LNCaP clone FGC (cell line): ENCODE measurements at places on chromosomes 11 and 22.
A peak's percentile ranks its signal among the peaks of the same experiment; 100 is the strongest.

GRCh38 chr11:65744026-65744698 is 23.6 kb upstream of the RNASEH2C start:
- DNase-seq: peak; percentile 23

- peak; percentile 90 for DNase-seq
Observed at GRCh38 chr22:45896153-45896951, 80.6 kb downstream of the WNT7B start.

DNA sequence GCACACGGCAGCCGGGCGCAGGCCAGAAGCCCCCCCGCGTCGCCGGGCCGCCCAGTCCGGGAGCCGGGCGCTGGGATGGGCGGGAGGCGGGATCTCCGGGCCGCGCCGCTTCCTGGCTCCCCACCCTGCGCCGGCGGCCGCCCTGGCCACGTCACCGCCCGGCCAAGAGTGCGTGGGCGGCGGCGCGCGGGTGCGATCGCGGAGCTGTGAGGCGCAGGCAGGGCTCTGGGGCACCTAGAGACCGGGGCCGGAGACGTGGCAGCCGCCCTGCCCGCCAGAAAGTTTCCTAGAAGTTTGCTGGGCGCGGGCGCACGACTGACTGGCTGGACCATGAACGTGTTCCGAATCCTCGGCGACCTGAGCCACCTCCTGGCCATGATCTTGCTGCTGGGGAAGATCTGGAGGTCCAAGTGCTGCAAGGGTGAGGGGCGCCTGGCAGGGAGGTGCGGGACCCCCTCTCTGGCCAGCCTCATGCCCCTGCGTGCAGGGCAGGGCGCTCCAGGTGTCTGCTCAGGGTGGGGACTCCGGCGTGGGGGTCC is at the start of gene KDELR3:
KDELR3 (plus strand) TSS at position 193 of the 539 bp plus-strand sequence; CDS start at position 331, 138 bp downstream.
- DNase-seq: no peak

- DNase-seq: no peak
Observed at GRCh38 chr11:45752106-45752505, 52.8 kb upstream of the SLC35C1 start.

DNA sequence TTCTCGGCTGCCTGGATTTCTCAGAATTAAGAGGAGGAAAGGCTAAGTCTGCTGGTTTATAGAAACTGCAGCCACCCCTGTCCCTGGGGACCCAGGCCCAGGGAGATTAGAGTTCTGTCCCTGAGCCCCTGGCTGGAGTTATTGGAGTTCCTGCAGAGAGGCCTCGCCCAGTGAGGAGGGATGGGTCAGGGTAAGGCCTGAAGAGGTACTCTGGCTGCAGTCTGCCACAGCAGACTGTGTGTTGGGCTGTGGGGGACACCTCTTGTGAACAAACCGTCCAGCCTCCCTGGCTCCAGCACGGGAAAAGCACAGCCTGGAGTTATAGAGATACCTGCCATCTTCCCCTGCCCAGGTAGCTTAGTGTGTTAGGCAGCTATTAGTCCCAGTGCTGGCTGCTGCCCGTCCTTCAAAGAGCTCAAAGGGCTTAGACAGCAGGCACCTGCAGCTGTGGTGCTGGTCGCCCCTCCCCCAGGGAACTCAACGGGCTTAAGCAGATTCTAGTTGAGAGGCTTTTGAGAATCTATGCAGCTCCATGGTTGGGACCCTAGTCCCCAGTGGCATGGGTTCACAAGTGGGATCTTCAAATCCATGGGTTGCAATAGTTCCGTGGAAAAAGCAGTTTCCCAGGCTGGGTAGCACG is 36.6 kb upstream of the MUC15 start:
- no peak for DNase-seq

DNA sequence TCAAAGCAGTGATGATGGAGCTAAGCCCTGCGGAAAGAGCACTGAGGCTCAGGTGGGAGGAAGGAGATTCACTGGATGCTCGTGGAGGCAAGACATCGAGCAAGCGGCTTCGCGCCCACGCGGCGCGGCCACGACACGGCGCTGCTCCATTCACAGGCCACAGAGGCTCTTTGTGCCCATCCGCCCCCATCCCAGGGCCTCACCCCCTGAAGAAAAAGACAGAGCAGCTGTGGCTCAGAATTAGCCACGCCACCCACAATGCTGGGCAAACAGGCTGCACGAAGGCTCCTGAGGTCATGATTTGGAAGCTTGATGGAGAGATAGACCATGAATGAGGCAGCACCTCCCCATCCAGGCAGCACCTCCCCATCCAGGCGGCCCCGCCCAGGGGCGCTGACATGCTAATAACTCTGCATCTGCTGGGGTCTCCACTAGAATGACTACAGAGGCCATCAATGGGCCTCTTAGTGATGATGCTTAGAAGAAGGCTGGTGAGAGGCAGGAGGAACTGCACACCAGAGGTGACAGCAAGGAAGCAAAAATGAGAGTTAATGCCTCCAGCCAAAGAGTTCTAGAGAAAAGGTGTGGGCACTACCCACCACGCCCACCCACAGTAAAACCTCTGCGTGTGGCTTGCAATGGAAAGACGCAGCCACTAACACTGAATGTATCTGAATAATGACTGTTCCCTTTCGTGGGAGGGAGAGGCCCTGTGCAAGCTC is 43.5 kb downstream of the MYH9 start:
- no peak for DNase-seq

- no peak for DNase-seq
Observed at GRCh38 chr11:123221096-123221561, 26.1 kb upstream of the CLMP start.

DNA sequence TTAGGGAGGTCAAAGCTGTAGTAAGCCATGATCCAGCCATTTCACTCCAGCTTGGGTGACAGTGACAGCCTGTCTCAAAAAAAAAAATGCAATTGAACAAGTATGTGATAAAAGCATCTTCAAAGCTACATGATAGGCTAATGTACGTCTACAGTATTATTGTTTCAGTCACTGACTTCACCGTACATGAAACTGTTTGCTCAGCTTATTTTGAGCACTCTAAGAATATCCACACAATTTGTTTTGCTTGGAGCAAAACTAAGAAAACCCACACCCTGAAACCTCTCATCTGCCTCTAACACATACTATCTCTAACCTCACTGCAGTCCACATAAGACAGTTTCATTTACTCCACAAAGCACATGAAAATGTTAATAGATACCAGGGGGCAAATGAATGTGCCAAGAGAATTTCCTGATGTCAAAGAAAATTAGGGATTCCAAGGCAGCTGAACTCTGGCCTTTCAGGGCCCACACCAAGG is 60.7 kb downstream of the KCNA4 start:
- no peak for DNase-seq

GRCh38 chr11:72349616-72350218 is 84.6 kb downstream of the CLPB start:
- DNase-seq: no peak

- DNase-seq: no peak
Observed at GRCh38 chr11:4465407-4465806, 16.3 kb downstream of the OR52K2 start.

DNA sequence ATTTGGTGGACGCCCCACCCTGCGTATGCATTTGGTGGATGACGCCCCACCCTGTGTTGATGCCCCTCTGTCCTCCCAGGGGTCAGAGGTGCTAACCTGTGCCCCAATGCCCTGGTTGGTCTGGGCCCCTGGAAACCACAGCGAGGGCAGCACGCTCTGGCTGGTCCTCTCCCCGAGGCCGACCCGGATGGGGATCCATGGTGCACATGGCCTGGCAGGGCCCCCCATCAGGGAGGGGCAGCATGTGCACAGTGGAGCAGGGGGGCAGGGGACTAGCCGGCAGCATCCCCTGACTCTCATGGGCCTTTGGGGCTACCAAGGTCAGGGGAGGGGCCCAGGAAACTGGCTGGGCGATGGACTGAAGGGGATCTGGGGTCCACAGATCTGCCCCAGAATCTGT is 7.6 kb upstream of the MUC5AC start:
- DNase-seq: no peak

GRCh38 chr22:27775087-27775698 is 26.4 kb downstream of the MN1 start:
- DNase-seq: no peak

DNA sequence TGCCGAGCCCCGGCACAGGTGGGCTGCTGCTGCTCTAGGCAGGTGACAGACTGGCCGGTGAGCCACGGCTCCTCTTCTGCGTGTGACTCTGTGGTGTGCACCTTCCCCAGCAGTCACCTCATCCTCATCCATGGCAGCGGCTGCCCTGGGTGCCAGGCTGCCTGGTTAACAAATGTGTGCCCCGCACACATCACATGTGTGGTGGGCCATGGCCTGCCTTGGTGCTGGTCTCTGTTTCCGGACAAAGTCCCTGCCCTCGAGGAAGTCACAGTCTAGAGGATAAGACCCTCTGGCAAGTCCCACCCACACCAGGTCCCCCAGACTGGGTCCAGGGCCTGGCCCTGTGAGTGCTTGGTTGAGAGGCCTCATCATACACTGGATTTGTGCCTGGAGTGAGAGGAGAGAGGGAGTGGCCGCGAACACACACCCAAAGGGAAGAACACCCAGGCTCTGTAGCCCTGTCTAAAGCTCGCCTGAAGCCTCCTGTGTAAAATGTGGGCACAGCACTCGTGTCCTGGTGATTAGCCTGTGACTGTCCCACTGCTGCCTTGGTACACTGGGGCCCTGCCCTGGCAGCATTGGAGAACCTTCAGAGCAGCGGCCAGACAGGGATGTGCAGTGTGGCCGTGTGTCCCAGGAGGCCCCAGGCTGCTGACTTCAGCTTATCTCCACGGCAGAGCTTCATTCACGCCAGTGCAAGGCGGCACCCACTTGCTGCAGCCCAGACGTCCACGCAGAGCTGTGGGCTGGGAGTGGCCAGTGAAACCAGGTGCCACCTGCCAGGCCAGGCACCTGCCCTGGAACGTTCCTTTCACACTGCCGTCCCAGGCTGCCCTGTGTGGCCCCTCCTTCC is 269.9 kb downstream of the TBC1D22A start:
- DNase-seq: no peak

DNA sequence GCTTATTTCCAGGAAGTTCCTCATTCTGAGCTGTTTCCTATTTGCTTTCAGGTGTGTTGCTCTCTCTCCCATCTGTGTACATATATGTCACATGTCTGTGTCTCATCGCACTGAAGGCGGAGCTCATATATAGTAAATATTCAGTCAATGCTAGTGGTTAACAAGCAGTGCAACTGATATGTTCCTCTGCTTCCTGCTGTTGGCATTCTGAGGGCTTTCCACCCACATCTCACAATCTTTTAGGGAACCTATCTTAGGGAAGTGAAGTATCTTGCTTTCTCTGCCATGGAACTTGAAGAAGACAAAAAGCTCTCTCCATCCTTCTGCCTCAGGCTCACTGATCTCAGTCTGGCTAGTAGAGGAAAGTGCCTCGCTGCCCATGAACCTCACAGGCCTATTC is 139.8 kb downstream of the TTC17 start:
- no peak for DNase-seq

DNA sequence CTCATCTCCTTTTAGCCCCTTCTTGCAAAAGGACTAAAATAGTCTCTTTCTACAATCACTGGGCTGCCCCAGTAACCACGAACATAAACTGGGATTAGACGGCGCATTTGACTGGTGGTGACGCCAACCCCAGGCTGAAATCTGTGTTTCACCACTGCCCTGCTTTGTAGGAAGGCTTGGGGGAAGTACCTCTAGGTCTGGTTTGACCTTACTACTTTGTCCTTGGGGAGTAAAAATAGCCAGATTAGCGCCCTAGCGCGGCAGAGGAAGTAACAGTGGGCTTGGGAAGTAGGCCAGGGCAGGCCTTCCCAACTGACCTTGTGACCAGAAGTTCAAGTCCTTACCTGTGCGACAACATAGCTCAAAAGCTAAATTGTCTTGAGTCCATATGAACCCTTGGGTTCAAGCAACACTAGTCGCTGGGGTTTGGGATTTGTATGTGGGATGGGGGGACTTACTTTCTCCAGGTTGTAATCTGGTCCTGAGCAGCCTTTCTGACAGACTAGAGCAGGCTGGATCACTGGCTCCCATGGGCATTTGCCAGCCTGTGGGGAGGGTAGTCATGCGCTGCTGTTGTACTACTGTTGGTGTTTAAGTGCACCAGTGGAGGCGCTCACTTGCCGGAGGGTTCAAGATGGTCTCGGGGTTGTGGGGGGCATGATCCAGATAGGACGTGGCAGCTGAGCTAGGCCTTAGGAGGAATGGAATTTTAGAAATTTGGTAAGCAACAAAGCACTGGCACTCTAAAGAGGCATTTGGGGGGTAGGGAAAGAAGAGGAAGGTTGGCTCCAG is 953 bp upstream of the PACS1 start:
- no peak for DNase-seq

DNA sequence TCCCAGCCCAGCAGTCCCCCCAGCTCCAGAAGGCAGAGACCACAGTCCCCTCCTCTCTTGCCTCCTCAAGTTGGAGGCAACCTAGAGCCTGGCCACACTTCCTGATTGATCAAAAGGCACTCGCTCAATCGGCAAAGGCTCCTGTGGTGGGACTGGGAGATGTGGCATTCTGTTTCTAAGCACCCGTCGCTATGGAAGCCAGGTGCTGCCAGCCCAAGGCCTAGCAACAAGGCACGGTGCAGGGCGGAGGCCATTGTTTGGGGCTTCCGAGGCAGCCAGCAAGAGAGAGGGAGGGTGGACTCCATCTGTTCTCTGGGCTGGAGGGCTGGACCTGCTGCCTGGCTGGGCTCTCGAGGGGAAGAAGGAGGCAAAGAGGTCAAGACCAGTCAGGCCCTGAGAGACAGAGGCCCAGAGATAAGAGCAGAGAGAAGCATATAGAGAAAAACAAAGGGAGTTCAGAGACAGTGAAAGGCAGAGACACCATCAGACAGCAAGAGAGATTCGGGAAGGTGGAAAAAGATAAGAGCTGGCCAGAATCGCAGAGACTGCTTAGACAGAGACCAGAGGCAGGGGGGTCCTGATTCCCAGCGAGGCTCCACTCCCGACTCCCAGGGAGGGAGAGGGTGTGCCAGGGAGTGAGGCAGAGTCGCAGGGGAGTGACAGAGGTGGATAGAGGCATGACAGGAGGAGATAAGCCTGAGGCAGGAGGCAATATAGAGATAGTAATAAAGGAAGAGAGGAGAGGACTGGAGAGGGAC is 21.2 kb downstream of the PDE2A start:
- DNase-seq: no peak

DNA sequence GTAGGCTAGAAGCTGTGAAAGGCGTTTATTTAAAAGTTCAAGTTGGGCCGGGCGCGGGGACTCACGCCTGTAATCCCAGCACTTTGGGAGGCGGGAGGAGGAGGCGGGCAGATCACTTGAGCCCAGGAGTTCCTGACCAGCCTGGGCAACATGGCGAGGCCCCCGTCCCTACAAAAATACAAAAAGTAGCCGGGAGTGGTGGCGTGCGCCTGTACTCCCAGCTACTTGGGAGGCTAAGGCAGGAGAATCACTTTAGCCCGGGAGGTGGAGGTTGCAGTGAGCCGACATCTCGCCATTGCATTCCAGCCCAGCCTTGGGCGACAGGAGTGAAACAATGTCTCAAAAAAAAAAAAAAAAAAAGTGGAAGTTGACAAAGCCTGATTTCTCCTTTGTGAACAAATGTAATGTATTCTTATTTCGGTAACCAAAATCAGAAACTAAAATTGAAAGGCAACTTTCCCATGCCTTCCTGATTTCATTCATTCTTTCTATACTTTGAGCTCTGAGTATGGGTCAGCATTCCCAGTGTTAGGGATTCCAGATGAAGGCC is 825 bp downstream of the PTPMT1 start:
- DNase-seq: no peak

GRCh38 chr22:50473855-50474671 is 772 bp downstream of the SBF1 start:
- no peak for DNase-seq
